Ureter (tissue), 1 donor: ENCODE measurements at places on chromosomes 5 and 9. TPM values are rescaled to one million over a fixed set of nuclear protein-coding genes. Genes with fewer than 3 reads are reported as not detected.

DNA sequence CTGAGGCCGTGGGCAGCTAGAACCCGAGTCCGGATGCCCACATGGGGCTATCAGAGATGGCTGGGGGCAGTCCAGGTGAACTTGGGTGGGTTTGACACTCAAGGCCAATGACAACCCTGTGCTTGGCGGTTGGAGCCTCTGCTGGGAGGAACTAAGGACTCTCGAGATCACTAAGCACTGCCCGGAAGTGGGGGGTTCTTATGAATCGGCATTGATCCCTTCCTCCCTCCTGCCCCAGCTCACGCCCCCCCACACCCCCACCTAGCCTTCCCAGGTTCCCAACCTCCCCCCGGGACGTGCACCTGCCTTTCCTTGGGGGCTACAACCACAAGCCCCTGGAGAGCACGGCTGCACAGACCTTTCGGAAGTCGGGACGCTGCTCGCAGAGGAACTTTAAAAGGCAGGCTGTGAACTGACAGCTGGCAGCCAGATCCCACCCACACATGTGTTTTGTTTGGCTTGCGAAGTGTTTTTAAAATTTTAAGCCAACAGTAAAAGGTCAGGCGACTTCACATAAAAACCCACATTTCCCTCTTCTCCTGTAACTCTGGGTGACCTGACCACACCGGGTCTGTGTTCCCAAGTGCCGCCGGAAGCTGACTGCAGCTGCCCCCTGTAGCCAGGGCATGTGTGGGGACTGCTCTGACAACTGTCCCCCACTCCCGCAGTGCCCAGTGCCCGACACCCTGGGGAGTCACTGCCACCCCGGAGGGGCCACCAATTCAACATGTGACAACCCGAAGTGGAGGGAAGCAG, 5.1 kb upstream of the RALGDS start:
- DNase-seq, result no peak

DNA sequence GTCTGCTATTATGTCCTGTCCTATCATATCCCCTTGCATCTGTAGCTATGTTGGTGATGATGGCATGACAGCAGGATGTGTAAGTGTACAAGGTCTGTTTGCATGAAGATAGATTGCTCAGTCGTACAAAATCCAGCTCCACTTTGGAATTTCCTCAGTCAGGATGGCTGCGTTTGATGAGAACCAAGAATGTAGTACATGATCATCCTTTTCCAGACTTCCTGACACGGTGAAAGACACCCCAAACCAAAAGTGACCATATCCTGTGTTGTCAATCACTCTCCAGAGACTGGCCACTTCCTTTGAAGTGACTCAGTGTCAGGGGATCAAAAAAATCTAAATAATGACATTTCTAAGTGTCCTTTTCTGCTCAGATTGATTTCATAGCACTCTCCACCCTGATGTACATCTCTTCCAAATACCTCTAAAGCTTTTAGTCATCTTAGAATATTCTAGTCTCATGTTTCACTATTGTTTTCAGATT, 213.4 kb downstream of the PLK2 start:
- no peak for DNase-seq

DNA sequence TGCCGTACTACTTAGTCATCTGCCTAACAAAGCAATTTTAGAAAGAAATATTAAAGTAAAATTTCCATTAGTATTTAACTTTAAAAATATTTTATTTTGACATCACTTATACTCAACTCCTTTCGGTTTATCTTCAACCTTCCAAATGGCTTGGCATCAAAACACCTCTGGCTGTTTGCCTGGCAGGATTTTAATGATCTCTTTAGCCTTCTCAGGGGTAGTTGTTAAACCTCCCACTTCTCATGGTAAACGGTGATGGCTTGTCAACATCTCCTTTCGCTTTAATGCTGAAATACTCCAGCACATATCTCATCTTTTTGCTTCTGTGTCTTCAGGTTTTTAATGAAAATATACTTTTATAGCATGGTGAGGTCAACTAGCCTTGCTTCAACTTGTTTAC, 747.1 kb downstream of the CETN3 start:
- DNase-seq, result no peak

- no peak for DNase-seq
Observed at GRCh38 chr5:29197631-29198454, 1995.6 kb upstream of the CDH6 start.

DNA sequence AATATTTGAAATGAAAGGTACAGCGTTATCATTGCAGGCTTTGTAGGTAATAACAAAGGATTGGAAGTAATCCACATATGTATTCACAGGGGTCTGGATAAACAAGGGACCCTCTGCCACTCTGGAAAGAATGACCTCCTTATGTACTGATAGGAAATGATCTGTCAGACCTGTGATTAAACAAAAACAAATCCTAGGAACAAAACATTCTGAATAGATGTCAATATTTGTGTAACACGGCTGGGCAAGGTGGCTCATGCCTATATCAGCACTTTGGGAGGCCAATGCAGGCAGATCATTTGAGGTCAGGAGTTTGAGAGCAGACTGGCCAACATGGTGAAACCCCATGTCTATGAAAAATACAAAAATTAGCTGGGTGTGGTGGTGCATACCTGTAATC, 42.3 kb downstream of the NSUN2 start:
- no peak for DNase-seq

- no peak for DNase-seq
Observed at GRCh38 chr9:94553029-94553938, 1.6 kb upstream of the PCAT7 start.

DNA sequence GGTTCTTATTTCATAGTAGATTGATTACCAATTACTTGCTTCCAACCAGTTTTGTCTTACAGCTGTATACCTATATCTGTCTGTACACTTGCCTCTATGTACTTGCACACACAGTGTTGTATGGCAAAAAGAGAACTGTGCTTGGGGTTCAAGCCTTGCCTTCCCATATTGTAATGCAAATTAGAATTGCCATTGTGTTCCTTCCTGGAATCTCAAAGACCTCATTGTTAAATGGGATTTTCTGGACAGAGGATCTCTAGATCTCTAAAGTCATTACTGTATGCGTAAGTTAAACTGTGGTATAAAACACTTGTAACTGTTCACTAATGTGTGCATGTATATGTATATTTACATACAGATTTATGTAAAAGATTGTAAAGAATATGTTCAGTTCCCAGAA, 428.8 kb downstream of the CAAP1 start:
- no peak for DNase-seq

DNA sequence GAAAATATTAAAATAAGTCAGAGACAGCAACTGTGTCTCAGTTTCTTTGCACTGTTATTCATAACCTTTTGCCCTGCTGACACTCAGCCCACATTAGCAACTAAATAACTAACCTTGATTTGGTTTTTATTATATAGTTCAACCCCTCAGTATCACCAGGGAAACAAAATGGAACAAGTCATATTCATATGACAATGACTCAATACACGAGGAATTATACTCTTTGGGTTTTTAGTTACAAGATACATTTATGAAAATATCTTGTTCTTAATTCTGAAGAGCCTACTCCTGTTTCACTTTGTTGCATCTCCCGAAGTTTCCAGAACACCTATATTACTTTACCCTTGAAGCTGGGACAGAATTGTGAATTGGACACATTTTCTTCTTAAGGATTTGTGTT, 845.4 kb downstream of the EFNA5 start:
- no peak for DNase-seq

- no peak for DNase-seq
Observed at GRCh38 chr9:80292231-80292630, 720.5 kb downstream of the TLE4 start.

The CDH9 gene
- total RNA-seq, result not detected

DNA sequence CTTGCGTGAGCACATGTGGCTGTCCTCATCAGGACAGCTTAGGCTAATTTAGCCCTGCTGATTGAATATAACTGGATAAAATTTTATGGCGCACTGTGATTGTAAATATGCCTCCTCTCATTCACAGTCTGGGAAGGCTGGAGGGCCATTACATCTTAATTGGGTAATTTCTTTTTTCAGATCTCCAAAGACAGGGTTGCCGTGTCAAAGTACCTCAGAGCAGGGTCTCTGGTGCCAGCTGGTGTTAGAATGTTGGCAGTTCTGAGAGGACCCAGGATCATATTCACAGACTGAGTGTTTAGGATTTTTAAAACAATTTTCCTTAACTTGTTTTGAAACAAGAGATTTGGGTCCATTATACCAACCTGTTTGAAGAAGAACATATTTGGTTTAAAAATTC, 455.7 kb upstream of the TLE4 start:
- no peak for DNase-seq

The CAAP1 gene
- 14.2 TPM for total RNA-seq

The SMIM33 gene
- not detected for total RNA-seq

The PFN3 gene
- not detected for total RNA-seq

The TMEM252 gene
- total RNA-seq, result not detected

GRCh38 chr5:6066016-6066415, 312.3 kb downstream of the MED10 start:
- DNase-seq, result no peak

The HACD4 gene
- total RNA-seq, result 4.1 TPM

- no peak for DNase-seq
Observed at GRCh38 chr5:138385660-138386059, 33.2 kb downstream of the KDM3B start.

The PTTG1 gene
- total RNA-seq, result 2.6 TPM

- no peak for DNase-seq
Observed at GRCh38 chr9:3939820-3940219, 360.0 kb downstream of the GLIS3 start.

The FUBP3 gene
- 58.4 TPM for total RNA-seq

The SLC34A1 gene
- not detected for total RNA-seq

The SIMC1 gene
- total RNA-seq, result 25.7 TPM

GRCh38 chr5:62199792-62200716, 106.0 kb upstream of the KIF2A start:
- no peak for DNase-seq

DNA sequence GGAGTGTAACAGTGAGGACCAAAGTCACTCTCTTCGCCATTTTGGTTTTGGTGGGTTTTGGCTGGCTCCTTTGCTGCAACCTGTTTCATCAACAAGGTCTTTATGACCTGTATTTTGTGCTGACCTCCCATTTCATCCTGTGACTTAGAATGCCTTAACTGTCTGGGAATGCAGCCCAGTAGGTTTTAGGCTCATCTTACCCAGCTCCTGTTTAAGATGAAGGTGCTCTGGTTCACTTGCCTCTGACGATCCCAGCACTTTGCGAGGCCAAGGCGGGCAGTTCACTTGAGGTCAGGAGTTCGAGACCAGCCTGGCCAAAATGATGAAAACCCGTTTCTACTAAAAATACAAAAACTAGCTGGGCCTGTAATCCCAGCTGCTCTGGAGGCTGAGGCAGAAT, 1.8 kb upstream of the CKS2 start:
- no peak for DNase-seq

- DNase-seq, result no peak
Observed at GRCh38 chr9:11931751-11932150, 761.4 kb upstream of the TYRP1 start.

The SLC1A3 gene
- 33.4 TPM for total RNA-seq

DNA sequence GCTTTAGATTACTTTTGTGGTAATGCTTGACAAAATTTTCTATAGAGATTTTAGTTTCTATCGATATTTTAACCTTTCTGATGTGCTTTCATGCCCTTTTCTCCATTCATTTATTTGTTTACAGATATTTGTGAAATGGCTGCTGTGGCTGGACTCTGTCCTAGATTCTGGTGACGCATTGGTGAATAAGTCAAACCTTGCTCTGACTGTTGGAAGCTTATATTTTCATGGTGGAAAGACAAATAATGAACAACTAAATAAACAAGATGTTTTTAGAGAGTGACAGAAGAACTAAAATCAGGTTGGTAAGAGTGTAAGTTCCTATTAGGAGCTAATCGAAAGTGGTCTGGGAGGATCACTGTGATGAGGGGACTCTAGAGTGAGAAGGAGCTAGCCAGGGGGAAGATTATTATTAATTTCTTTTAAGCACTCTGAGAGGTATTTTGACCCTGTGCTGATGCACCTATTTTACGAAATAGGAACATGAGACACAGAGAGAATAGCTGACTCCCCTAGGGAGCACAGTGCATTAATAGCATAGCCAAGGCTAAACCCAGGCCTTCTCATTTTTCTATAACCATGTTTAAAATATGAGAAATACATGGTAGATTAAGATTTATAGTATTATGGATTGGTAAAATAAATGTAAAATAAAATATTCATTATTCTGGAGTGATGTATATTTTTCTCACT, 411.9 kb upstream of the ARRDC3 start:
- DNase-seq, result no peak

DNA sequence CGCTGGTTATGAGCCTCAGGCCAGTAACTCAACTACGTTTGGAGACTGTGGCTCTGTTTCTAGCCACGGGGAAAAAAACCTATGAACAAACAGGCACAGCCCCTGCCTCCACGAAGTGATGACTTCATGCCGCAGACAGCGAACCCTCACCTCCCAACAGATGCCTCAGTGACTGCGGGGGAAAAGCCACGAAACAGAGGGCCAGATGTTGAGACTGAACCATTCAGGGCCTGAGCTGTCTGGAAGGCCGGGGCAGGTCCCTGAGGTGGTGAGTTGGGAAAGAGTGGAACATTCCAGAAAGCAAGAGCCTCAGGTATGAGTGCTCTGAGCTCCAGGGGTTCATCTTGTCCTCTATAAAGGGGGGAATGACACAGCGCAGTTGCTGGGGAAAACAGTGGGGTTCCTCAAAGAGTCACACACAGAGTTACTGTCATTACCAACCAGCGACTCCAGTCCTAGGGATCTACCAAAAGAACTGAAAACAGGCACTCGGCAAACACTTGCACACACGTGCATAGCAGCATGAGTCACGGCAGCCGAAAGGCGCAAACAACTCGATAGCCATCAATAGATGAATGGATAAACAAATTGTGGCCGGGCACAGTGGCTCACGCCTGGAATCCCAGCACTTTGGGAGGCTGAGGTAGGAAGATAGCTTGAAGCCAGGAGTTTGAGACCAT, 15.3 kb downstream of the PLPP7 start:
- DNase-seq, result no peak

- DNase-seq, result no peak
Observed at GRCh38 chr5:101435768-101436167, 532.7 kb upstream of the ST8SIA4 start.

DNA sequence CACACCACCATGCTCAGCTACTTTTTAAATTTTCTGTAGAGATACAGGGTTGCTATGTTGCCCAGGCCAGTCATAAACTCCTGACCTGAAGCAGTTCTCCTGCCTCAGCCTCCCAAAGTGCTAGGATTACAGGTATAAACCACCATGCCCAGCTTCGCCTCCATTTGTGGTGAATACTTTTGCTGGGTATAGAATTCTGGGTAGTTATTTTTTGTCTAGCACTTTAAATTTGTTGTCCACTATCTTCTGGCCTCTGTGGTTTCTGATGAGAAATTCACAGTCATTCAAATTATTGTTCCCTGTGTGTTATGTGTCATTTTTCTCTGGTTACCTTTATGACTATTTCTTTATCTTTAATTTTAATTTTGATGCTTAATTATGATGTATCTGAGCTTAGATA, 57.7 kb upstream of the EXOC3 start:
- DNase-seq, result no peak

The SNCAIP gene
- 3.3 TPM for total RNA-seq
